ENCODE measurements at places on chromosomes 7 and 10.

DNA sequence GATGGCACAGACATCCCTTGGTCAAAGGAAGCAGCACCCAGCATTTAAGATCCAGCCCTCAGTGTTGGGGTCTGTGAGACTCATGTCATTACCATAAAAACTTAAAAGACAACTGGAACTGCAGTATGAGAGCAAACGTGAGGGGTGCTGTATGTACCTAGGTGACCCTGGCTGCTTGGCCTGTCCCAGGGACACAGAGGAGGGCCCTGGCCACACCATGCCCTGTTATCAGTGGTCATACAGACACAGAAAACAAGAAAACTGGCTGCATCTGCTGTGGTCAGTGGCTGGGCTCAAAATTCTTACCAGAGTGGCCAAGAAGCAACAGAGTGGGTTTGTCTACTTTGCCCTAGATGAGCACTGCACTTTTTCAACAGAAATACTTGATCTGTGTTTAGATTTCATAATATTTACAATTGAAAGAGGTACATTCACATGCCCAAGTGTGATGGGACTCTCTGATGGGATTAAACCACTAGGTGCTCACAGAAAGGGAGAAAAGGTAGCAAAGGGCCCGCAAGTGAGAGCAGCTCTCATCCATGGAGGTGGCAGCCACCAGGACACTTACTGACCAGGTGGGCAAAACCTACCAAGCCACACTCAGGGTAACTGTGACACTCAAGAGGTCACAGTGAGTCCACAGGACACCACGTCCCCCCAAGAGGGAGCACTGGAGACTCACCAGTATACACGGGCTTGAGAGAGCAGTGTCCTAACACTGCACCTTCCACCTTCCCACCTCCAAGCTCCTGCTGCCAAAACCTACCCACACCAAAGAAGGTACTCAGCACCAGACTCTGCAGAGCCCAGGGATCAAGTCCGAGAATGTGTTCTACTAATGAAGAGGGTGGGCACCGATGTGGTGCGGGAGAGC is 68.1 kb upstream of the CAMK2B start:
- DNase-seq = no peak

DNA sequence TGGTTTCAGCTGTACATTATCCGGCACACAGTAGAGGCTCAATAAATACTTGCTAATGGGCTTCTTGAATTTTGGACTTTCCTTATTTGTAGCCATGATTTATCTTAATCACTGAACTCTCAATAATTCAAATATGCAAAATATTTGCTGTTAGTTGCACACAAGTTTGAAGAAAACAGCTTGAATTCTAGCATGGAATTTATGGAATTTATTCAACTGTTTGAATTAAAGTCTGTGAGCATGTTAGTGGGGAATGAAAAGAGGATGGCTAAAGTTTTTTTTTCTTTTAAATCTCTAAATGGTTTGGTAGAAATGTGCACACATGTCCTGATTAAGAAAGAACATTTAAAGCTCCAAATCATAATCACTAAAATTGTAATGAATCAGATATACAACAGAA is 42.5 kb downstream of the SIRT1 start:
- no peak for DNase-seq

DNA sequence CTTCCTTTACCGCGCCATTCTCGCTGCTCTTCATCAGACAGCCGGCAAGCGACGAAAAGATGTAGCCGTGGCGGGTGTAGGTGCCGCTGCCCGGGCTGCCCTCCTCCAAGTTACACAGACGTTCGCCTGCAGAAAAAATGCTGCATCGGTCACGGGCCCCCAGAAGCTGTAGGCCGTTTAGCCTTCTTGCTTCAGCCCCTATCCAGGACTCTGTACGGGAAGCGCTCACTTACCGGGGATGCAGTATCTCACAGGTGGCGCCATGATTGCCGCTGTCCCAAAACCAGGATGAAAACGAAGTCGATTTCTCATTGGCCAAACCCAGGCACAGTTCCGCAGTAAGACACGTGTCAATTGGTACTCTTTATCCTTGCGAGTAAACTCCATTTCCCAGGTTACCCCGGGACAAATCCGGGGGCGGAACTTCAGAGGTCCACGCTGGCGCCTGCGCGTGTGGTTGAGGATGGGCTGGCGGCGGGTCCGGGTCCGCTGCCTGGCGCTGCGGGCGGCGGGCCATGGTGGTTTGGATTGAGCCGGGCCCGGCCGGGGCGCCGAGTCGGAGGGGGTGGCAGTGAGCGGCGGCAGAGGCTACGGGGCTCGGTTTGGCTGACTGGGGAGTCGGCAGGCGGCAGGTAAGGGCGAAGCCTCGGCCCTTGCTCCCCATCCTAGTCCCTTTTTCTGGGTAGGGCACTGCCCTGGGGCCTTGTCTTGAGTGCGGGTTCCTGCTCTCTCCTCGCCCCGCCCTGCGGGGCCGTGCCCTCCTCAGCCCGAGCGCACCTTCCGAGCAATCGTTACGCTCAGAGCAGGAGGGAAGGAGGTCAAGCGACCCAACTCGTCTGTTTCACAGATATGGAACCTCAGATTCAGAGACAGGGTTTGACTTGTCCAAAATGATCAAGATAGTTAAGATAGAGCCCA is at the start of the genes EXOSC1 and ZDHHC16:
TSS of gene EXOSC1 (minus strand) at position 285 of the 918 bp plus-strand sequence. CDS start at position 264, 21 bp downstream.
TSS of gene ZDHHC16 (plus strand) at position 454 of the 918 bp plus-strand sequence. CDS start 5,501 bp downstream, outside the sequence.
- peak; percentile 67 for DNase-seq

- DNase-seq = no peak
Measured at GRCh38 chr10:113511419-113511818, 41.4 kb upstream of the HABP2 start.

GRCh38 chr7:79009647-79010046 is 443.8 kb downstream of the MAGI2 start:
- DNase-seq = no peak

- DNase-seq = no peak
Measured at GRCh38 chr10:75660823-75661222, 229.4 kb downstream of the LRMDA start.

- no peak for DNase-seq
Measured at GRCh38 chr7:155811895-155812761, at the start of gene SHH. TSS of gene SHH (minus strand) at chr7:155812463. CDS start at chr7:155812122, 341 bp downstream.

GRCh38 chr7:43530553-43531410 is 52.1 kb upstream of the STK17A start:
- DNase-seq = no peak

GRCh38 chr10:60441515-60441914 is 51.8 kb upstream of the ANK3 start:
- no peak for DNase-seq

DNA sequence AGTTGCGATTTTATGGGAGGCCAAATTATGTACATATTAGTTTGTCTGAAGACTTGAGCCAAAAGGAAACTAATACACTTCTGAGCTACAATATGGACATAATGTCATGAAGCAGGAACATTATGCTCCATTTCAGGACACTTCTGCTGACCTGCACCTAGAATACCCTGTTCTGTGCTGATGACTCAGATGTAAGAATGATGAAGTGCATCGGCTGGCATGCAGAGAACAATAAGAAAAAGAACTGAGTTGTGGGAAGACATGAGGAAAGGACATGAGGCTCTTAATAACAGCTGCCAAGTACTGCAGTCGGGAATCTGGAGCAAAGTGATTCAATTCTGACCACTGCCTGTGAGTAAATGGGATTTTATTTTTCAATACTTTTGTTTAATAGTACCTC is 192.9 kb upstream of the VSTM2A start:
- no peak for DNase-seq

- DNase-seq = no peak
Measured at GRCh38 chr10:114970515-114970914, 32.5 kb downstream of the TRUB1 start.

Data from naive thymus-derived CD4-positive, alpha-beta T cell (primary cell).